Neural crest cell (in vitro differentiated cells): ENCODE measurements at places on chromosomes 2 and 18. TPM values are rescaled to one million over a fixed set of nuclear protein-coding genes. Genes with fewer than 3 reads are reported as not detected.

GRCh38 chr2:142957144-142957543 lies 79.7 kb downstream of the KYNU start:
- H3K4me3 ChIP-seq, result no peak overlapping the region
- no peaks in the 10 kb centered on the region for H3K36me3 ChIP-seq
- no peaks in the 10 kb centered on the region for H3K27me3 ChIP-seq
- H3K4me1 ChIP-seq, result no peaks in the 10 kb centered on the region

Gene METTL21A
- total RNA-seq, result 30.7 and 33.4 TPM in 2 replicates

GRCh38 chr18:76136701-76137100 lies 358.3 kb downstream of the ZNF516 start:
- DNase-seq, result no peak
- H3K36me3 ChIP-seq, result peaks cover 5% of the 10 kb centered on the region
- H3K27me3 ChIP-seq, result no peaks in the 10 kb centered on the region
- no peaks in the 10 kb centered on the region for H3K4me1 ChIP-seq
- no peak overlapping the region for H3K4me3 ChIP-seq

GRCh38 chr2:70964133-70964532 lies 14.3 kb upstream of the ANKRD53 start:
- no peak for DNase-seq
- no peak overlapping the region for H3K4me3 ChIP-seq
- H3K27me3 ChIP-seq, result peaks cover 68% of the 10 kb centered on the region

GRCh38 chr2:181581534-181581933 lies 75.4 kb downstream of the CERKL start:
- peaks cover 9% of the 10 kb centered on the region for H3K4me1 ChIP-seq
- no peak overlapping the region for H3K4me3 ChIP-seq
- H3K27me3 ChIP-seq, result peaks cover 30% of the 10 kb centered on the region
- DNase-seq, result no peak

Gene STAT4
- 1.0 and 1.4 TPM in 2 replicates for total RNA-seq

- H3K27ac ChIP-seq, result no peak overlapping the region
- DNase-seq, result no peak
- no peaks in the 10 kb centered on the region for H3K27me3 ChIP-seq
These were observed 64.0 kb downstream of the REL start for GRCh38 chr2:60945341-60945740.
